NB4 (cell line): ENCODE measurements at places on chromosomes 6 and 20.

DNA sequence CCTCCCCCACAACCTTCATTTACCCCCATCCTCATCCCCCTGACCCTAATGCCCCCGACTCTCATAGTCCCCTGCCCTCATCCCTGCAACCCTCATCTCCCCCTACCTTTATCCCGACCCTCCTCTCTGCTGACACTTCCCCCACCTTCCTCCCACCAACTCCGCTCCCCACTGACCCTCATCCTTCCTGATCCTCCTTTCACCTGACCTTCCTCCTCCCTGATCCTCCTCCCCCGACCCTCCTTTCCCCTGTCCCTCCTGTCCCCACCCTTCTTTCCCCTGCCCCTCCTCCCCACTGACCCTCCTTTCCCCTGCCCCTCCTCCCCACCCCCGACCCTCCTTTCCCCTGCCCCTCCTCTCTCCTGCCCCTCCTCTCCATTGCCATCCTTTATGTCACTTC lies 7.1 kb downstream of the TREML2 start:
- DNase-seq, result no peak

DNA sequence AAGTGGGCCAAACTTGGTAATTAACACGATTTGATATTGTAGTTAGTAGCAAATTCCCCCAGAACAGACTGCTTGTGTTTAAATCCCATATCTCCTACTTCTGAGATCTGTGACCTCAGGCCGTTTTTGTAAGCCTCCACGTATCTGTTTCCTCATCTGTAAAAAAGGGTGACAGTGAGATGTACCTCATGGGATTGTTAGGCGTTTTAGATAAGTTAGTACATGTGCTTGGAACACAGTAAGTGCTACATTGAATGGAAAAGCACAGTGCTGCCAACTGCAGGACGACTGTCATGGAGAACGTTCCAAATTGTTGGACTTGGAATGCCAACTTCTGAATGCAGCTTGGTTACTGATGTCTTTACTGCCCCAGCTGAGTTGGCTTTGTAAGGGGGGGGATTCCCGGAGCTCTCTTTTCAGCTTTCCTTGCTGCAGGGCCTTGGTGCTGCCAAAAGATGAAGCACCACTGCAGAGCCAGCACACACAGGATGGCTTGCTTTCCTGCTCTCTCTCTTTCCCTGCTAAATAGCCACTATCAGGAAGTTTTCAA lies 108.6 kb downstream of the OPN5 start:
- DNase-seq, result no peak

DNA sequence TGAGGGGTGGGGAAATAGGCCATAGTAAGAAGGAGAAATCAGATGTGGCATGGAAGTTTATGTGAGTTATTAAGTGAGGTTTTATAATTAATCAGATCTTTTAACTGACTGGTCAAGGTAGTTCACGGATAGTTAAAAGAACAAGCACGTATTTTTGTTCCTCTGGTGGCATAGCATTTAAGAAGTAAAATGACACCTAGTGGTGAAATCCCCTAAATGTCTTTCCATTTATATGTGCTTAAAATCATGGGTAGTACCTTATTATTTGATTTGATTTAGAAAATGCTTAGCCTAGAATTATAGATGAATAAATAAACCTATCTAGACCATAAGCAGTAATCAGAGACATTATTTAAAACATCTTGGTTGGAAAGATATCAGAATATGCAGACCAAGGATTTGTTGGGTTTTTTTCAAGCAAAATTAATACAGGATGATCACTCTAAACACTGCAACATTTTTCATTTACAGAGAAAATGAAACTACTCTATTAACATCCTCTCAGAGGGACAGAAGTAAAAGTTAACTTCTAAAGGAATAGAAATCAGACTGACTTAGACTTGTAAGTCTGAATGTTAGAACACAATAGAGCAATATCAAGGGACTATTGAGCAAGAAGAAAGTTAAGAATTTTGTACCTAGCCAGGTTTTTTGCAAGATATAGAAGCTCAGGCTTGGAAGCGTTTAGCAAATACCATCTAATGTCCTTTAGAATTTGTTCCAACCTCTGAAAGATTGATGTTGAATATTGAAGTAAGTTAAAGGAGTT lies 81.1 kb downstream of the STXBP5 start:
- peak; percentile 64 for DNase-seq

DNA sequence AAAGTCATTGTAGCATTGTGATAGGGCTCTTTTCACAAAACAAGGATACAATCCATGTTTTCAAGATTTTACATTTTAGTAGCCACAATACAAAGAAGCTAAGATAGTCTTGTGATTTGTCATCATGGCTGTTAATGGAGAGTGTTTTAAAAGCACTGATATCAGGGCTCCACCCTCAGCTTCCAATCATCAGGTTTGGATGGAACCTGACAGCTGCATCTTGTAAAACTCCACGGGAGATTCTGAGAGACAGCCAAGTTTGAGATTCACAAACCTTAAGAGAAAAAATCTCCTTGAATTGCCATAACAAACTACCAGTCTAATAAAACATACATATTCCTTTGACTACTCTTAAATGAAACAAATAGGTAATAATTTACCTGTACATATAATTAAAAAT lies 280.2 kb downstream of the ESR1 start:
- DNase-seq, result no peak

- peak; percentile 92 for DNase-seq
Observed at GRCh38 chr6:142902636-142903053, 42.3 kb downstream of the HIVEP2 start.

DNA sequence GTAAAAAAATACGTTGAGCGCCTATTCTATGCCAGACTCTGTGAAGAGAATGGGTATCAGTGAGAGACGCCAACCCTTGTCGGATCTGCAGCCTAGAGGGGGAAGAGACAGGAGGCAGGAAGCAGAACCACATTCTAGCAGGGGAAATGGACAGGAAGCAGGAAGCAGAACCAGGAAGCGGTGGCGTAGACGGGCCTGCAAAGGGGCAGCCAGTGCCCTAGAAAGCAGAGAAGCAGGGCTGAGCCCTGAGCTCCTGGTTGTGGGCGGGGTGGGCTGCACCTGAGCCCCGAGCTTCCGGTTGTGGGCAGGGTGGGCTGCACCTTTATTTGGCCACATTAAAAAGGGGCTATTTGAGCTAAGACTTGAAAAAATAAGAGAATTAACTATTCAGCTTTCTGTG lies 71.9 kb downstream of the FAM120B start:
- no peak for DNase-seq

DNA sequence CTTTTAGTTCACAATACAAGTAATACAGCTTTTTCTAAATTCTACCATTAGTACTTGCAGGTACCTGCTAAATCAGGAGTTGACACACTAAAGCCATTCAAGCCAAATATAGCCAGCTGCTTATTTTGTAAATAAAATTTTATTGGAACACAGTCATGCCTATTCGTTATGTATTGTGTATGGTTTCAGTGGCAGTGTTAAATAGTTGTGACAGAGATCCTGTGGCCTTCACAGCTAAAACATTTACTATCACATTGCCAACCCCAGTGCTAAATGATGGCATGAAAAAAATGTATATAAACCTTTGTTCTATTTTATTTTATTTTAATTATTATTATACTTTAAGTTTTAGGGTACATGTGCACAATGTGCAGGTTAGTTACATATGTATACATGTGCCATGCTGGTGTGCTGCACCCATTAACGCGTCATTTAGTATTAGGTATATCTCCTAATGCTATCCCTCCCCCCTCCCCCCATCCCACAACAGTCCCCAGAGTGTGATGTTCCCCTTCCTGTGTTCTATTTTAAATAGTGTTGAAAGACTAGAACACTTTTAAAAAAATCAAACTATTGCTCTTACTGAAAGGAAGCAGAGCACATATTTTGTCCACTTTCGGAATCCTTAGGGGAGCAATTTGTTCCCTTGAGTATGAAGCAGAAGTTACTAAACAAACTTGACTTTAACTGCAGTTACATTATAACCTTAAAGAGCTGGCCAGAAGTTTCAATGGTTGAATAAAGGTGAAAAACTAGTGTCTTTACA lies 115.7 kb downstream of the PRIM2 start:
- peak; percentile 66 for DNase-seq
